ENCODE measurements at places on chromosomes 7 and 10.

DNA sequence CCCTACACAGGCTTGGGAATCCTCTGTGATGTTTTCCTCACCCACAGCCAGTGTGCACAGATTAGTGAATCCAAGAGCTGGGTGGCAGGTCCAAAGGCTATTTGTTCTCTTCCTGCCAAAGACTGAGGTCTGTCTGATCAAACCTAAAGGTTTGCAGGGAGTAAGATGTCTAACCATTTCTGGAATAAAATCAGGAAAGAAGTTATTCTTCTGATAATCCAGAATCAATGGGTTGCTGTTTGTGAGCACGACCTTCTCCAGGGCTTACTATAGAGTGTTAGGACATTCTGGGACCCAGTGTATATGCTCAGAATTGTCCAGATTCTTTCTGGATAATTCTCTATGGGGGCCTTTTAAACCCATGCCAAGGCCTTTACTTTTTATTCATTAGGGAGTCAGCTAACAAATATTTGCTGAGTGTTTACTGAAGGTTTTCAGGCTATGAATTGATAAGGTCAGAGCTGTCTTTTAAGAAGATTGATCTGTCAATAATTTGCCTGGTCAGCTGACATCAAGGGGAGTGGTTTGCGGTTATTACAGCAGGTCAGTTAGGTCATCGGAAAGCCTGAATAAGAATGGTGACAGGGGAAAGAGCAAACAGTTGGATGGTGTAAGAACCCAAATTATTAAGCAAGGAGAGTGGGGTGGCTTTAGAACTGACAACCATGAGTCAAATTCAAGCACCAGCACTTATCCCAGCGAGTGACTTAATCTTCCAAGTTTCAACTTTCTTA is 7.5 kb upstream of the TECTB start:
- H3K27ac ChIP-seq, result no peak overlapping the region
- no peak overlapping the region for H3K4me3 ChIP-seq
- H3K36me3 ChIP-seq, result no peaks in the 10 kb centered on the region
- no peaks in the 10 kb centered on the region for H3K4me1 ChIP-seq

- H3K27me3 ChIP-seq, result no peaks in the 10 kb centered on the region
- H3K4me1 ChIP-seq, result no peaks in the 10 kb centered on the region
- H3K4me3 ChIP-seq, result no peak overlapping the region
Observed at GRCh38 chr10:61655335-61655851, 7.3 kb upstream of the CABCOCO1 start.

DNA sequence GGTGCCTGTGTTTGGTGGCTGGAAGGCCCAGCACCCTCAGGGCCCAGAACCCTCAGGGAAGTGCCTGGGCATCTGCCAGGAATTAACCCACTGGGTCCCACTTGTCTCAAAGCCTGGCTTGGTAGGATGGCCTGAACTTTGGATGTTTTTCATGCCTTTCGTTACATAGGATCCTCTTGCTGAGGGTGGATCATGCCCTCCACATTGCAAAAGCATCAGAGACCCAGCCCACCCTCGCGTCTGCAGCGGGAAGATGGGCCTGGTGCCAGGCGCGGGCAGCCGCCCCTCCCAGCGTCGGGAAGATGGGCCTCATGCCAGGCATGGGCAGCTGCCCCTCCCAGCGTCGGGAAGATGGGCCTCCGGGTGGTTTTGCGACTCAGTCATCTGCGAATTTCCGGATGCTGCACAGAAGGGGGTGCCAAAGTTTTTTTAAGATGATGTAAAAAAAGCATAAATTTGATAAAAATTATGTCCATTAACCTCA is 51.9 kb upstream of the PRKAR1B start:
- H3K4me3 ChIP-seq, result no peak overlapping the region
- no peaks in the 10 kb centered on the region for H3K27me3 ChIP-seq
- peaks cover 90% of the 10 kb centered on the region for H3K36me3 ChIP-seq
- peaks cover 25% of the 10 kb centered on the region for H3K4me1 ChIP-seq

GRCh38 chr10:72883861-72884260 is 9.7 kb upstream of the OIT3 start:
- H3K27ac ChIP-seq, result no peak overlapping the region
- no peak for DNase-seq
- H3K4me1 ChIP-seq, result peaks cover 4% of the 10 kb centered on the region
- no peak overlapping the region for H3K4me3 ChIP-seq
- H3K36me3 ChIP-seq, result peaks cover 4% of the 10 kb centered on the region

- DNase-seq, result no peak
- no peaks in the 10 kb centered on the region for H3K4me1 ChIP-seq
- no peaks in the 10 kb centered on the region for H3K27me3 ChIP-seq
- H3K36me3 ChIP-seq, result no peaks in the 10 kb centered on the region
- no peak overlapping the region for H3K27ac ChIP-seq
Observed at GRCh38 chr7:89029864-89030263, 234.3 kb upstream of the TEX47 start.

DNA sequence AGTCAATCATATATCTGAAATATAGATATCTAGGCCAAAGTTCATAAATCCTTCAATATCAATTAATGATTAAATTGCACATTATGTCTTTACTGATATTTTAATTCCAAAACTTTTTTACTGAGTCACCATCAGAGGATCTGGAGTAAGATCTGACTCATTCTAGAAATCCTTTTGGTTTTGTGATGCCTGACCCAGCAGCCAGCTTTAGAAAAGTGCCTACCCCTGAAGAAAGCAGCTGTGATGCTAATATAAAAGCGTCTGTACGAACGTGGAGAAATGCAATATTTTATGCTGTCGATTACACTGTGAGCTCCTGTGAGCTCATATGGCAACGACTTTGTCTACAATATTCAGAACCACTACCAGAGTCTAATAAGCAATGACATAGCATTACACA is 142.5 kb upstream of the LRRTM3 start:
- H3K4me1 ChIP-seq, result no peaks in the 10 kb centered on the region
- no peaks in the 10 kb centered on the region for H3K27me3 ChIP-seq
- H3K4me3 ChIP-seq, result no peak overlapping the region
- H3K36me3 ChIP-seq, result no peaks in the 10 kb centered on the region
- DNase-seq, result no peak

DNA sequence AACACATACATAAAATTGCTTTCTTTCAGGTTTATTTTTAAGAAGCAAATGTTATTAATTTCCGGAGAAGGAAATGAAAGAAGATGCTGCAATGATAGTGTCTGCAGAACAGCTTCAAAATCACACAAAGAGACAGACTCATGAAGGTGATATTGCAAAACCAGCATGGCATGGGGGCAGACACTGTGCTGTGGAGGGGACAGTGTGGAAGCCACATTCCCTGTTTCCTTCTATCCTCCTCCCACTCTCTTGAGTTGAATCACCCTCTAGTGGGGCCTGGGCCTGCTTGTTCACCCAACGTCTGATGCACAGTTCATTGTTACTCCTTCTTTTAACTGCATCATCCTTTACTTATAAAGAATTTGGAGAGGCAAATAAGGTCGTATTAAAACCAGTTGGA is 104.0 kb upstream of the INSIG1 start:
- no peak overlapping the region for H3K27ac ChIP-seq
- H3K4me3 ChIP-seq, result no peak overlapping the region
- peaks cover 13% of the 10 kb centered on the region for H3K4me1 ChIP-seq
- H3K27me3 ChIP-seq, result peaks cover 2% of the 10 kb centered on the region
- no peaks in the 10 kb centered on the region for H3K36me3 ChIP-seq

- no peak overlapping the region for H3K27ac ChIP-seq
- H3K4me1 ChIP-seq, result no peaks in the 10 kb centered on the region
- H3K4me3 ChIP-seq, result no peak overlapping the region
- no peaks in the 10 kb centered on the region for H3K27me3 ChIP-seq
Observed at GRCh38 chr10:112202561-112203241, 19.1 kb upstream of the GPAM start.

DNA sequence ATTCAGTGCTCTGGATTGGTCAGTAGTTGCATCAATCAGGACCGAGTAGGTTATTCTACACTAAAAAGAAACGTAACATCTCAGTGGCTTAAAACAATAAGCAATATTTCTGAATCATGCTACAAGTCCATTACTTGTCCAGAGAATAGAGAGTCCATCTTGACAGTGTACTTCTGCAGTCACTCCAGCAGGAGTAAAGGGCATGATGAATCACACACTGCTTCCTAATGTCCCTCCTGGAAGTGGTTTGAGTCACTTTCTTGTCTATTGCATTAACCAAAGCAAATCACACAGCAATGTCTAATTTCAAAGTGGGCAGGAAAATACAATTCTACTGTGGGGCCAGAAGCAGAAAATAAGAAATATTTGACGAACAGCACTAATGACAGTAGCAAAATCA is 124.8 kb downstream of the TSPAN12 start:
- H3K36me3 ChIP-seq, result no peaks in the 10 kb centered on the region
- no peak overlapping the region for H3K27ac ChIP-seq
- no peaks in the 10 kb centered on the region for H3K4me1 ChIP-seq
- no peak overlapping the region for H3K4me3 ChIP-seq
- DNase-seq, result no peak

GRCh38 chr7:155153676-155154075 is 83.6 kb downstream of the HTR5A start:
- no peak overlapping the region for H3K4me3 ChIP-seq
- H3K27ac ChIP-seq, result no peak overlapping the region
- no peaks in the 10 kb centered on the region for H3K27me3 ChIP-seq

GRCh38 chr7:105829681-105830322 is 46.6 kb downstream of the ATXN7L1 start:
- H3K4me3 ChIP-seq, result no peak overlapping the region
- H3K36me3 ChIP-seq, result no peaks in the 10 kb centered on the region
- H3K27me3 ChIP-seq, result peaks cover 4% of the 10 kb centered on the region
- no peak overlapping the region for H3K27ac ChIP-seq
- DNase-seq, result no peak

DNA sequence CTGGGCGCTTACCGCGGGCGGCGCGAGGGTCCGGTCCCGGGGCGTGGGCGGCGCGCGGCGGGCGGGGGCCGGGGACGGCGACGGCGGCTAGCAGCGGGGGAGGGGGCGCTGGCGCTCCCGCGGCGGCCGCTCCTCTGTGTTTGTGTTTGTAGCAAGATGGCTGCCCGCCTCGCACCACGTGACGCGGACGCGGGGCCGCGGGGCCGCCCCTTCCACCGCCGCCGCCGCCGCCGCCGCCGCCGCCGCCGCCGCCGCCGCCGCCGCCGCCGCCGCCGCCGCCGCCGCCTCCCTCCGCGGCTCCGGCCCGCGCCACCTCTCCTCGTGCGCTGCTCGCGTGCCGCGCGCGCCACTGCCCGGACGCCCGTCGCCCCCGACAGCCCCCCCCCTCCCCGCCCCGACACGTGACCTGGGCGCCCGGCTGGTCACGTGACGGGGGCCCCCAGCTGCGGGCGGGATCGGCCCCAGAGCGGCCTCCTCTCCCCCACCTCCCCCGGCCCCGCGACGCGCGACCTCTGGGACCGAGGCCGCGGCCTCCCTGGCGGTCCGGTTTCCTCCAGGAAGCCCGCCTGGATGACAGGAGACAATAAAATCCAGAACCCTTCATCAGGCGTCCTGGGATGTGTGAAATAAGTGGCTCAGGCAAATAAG is at the start of gene GIGYF1:
Gene GIGYF1 (minus strand): TSS at position 153 of the 648 bp plus-strand sequence. CDS start 6,012 bp downstream, outside the sequence.
- H3K36me3 ChIP-seq, result peaks cover 19% of the 10 kb centered on the region
- H3K4me3 ChIP-seq, result peak within 1 kb of the TSS; percentile 56
- peak within 1 kb of the TSS; percentile 52 for H3K27ac ChIP-seq
- peak; percentile 89 for DNase-seq

DNA sequence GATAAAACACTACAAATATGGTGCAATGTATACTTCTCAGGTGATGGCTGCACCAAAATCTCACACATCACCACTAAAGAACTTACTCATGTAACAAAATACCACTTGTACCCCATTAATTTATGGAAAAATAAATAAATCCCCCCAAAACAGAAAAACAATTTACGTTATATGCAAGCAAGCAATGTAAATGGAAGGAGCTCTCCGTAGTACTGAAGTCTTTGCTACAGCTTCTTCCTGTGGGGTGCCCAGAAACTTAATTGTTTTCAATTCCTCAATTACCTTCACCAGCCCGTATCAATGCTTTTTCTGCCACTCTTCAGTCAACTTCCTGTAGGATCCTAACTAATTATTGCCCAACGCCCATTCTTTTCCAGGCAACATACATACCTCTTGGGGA is 138.1 kb downstream of the RELN start:
- H3K27ac ChIP-seq, result no peak overlapping the region
- H3K27me3 ChIP-seq, result no peaks in the 10 kb centered on the region
- no peaks in the 10 kb centered on the region for H3K36me3 ChIP-seq
- DNase-seq, result no peak
- no peaks in the 10 kb centered on the region for H3K4me1 ChIP-seq

GRCh38 chr10:56296618-56297017 is 64.4 kb downstream of the ZWINT start:
- no peaks in the 10 kb centered on the region for H3K36me3 ChIP-seq
- H3K4me1 ChIP-seq, result no peaks in the 10 kb centered on the region
- H3K27me3 ChIP-seq, result no peaks in the 10 kb centered on the region
- H3K27ac ChIP-seq, result no peak overlapping the region
- H3K4me3 ChIP-seq, result no peak overlapping the region

- H3K4me1 ChIP-seq, result no peaks in the 10 kb centered on the region
- H3K4me3 ChIP-seq, result no peak overlapping the region
- no peak for DNase-seq
- H3K27ac ChIP-seq, result no peak overlapping the region
Observed at GRCh38 chr7:18179093-18179492, 151.4 kb upstream of the PRPS1L1 start.

GRCh38 chr7:127786184-127786583 is 134.2 kb downstream of the SND1 start:
- no peak overlapping the region for H3K27ac ChIP-seq
- no peaks in the 10 kb centered on the region for H3K27me3 ChIP-seq
- no peak overlapping the region for H3K4me3 ChIP-seq
- peaks cover 3% of the 10 kb centered on the region for H3K4me1 ChIP-seq
- no peaks in the 10 kb centered on the region for H3K36me3 ChIP-seq
- DNase-seq, result no peak

DNA sequence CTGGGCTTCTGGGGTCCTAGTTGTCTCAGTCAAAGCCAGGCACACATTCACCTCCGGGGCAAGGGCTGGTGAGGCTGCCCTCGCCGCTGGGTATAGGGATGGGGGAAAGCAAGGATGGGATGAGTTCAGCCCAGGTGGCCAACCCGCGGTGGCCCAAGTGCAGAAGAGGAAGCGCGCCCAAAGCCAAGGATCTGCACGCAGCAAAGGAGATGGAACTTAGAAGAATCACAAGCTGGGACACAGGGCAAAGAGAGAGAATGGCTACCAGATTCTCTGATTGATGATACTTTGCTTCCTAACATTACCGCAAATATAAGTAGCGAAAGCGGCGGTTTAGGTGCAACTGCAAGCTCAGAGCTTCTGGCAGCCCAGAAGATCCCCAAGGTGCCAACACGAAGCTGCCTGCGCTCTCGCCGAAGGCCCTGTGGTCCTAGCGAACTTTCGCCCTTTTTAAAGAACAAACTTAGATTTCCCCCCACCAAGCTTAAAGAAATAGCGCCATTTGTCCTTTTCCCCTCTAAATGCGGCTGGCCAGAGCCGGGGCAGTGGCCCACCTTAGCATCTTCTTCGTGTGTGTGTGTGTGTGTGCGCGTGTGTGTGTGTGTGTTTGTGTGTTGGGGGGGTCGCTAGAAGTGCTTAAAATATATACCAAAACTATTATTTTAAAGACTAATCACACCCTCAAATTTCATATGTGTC is 927 bp upstream of the MKX start:
- H3K27ac ChIP-seq, result no peak overlapping the region
- DNase-seq, result no peak
- peaks cover 67% of the 10 kb centered on the region for H3K27me3 ChIP-seq
